ENCODE measurements at places on chromosomes 4 and X.

- H3K27ac ChIP-seq, result no peak overlapping the region
- H3K36me3 ChIP-seq, result no peaks in the 10 kb centered on the region
- no peaks in the 10 kb centered on the region for H3K27me3 ChIP-seq
Observed at GRCh38 chrX:43560247-43560946, 95.7 kb upstream of the MAOA start.

DNA sequence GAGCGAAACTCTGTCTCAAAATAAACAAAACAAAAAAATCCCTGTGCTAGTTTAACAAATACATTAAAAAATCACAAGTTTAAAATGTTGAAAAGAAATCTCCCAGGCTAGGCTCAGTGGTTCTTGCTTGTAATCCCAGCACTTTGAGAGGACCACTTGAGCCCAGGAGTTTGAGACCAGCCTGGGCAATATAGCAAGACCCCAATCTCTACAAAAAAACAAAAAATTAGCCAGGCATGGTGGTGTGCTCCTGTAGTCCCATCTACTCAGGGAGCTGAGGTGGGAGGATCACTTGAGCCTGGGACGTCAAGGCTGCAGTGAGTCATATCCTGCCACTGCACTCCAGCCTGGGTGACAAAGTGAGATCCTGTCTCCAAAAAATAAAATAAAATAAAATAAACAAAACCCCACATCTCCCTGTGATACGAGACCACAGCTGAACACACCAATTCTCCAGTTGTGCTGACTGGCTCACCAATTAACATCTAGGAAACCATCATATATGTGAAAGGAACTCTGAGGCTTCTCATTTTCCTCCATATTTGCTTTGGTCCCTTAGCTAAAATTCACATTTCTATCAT is 7.3 kb downstream of the RPS4X start:
- no peak for DNase-seq
- H3K4me1 ChIP-seq, result peaks cover 20% of the 10 kb centered on the region
- no peaks in the 10 kb centered on the region for H3K27me3 ChIP-seq
- H3K4me3 ChIP-seq, result no peak overlapping the region
- peaks cover 63% of the 10 kb centered on the region for H3K36me3 ChIP-seq
- H3K27ac ChIP-seq, result peak overlapping the region; percentile 46

- no peak for DNase-seq
- no peak overlapping the region for H3K27ac ChIP-seq
- no peaks in the 10 kb centered on the region for H3K4me1 ChIP-seq
- no peak overlapping the region for H3K4me3 ChIP-seq
- no peaks in the 10 kb centered on the region for H3K27me3 ChIP-seq
Observed at GRCh38 chr4:19285146-19285545, 966.6 kb upstream of the SLIT2 start.

GRCh38 chr4:53654300-53654758 is 63.0 kb upstream of the LNX1 start:
- no peak overlapping the region for H3K4me3 ChIP-seq
- no peak for DNase-seq
- no peaks in the 10 kb centered on the region for H3K27me3 ChIP-seq
- H3K27ac ChIP-seq, result no peak overlapping the region
- no peaks in the 10 kb centered on the region for H3K4me1 ChIP-seq
- no peaks in the 10 kb centered on the region for H3K36me3 ChIP-seq

- no peak overlapping the region for H3K4me3 ChIP-seq
- no peaks in the 10 kb centered on the region for H3K4me1 ChIP-seq
Observed at GRCh38 chr4:120156120-120156718, 89.6 kb upstream of the MAD2L1 start.

- peaks cover 65% of the 10 kb centered on the region for H3K36me3 ChIP-seq
- no peaks in the 10 kb centered on the region for H3K27me3 ChIP-seq
- peak within 1 kb of the TSS; percentile 72 for H3K27ac ChIP-seq
- H3K4me3 ChIP-seq, result no peak within 1 kb of the TSS
Observed at GRCh38 chrX:71301195-71301924, at the start of gene ITGB1BP2. Gene ITGB1BP2 (plus strand): TSS chrX:71301750. CDS start chrX:71301807, 57 bp downstream.

DNA sequence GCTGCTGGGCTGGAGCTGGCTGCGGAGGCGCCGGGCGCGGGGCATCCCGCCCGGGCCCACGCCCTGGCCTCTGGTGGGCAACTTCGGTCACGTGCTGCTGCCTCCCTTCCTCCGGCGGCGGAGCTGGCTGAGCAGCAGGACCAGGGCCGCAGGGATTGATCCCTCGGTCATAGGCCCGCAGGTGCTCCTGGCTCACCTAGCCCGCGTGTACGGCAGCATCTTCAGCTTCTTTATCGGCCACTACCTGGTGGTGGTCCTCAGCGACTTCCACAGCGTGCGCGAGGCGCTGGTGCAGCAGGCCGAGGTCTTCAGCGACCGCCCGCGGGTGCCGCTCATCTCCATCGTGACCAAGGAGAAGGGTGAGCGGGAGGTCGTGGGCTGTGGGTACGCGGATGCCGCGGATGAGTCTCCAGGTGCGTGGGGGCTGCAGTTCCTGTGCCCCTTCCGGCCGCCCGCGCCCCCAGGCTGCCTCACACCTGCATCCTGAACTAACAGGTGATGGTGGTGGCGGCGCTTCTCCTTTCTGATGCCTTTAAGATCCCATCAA is 499 bp downstream of the CYP2U1 start:
- DNase-seq, result no peak
- peak overlapping the region; percentile 82 for H3K27ac ChIP-seq
- no peaks in the 10 kb centered on the region for H3K36me3 ChIP-seq
- peak overlapping the region; percentile 82 for H3K4me3 ChIP-seq
- H3K4me1 ChIP-seq, result peaks cover 43% of the 10 kb centered on the region
- H3K27me3 ChIP-seq, result no peaks in the 10 kb centered on the region

DNA sequence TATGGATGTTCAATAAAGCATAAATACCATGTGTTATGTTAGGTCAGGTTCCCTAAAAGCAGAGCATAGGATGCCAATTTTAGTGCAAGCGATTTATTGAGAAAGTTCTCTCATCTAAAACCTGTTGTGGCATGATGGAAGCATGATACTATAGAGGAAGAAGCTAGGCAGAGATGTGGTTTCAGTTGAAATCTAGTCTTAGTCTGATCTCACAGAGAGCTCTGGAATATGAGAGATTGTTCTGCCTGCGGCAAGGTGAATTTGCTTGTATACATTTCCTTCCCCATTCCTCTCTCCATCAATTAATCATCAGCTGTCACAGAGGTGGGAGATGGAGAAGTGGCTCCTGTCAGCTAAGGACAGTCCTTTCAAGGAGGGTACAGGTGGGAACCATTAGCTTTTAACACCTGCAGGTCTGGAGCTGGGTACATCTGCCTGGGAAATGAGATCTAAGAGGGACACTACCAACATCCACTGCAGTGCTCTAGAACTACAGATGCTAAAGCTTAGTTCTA is 252.4 kb downstream of the CFAP299 start:
- peaks cover 4% of the 10 kb centered on the region for H3K4me1 ChIP-seq
- peaks cover 3% of the 10 kb centered on the region for H3K36me3 ChIP-seq
- no peaks in the 10 kb centered on the region for H3K27me3 ChIP-seq
- H3K27ac ChIP-seq, result peak overlapping the region; percentile 33
- DNase-seq, result no peak
- no peak overlapping the region for H3K4me3 ChIP-seq

DNA sequence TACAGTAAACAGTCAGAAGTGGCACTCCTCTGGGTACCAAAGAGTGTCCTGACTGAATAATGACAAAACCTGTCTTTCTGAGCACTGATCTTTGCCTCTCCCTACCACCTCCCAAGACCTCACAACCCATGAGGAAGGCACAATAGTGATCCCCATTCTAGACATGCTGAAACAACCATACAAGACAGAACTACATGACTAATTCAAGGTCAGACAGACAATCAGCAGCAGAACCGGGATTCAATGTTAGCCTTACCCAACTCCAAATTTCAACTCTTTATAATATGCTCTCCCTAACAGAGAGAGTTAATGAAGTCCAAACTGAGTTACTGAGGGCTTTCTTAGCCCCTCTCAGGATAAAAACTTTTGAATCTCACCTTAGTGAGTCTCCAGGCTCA is 71.0 kb downstream of the IRF2 start:
- DNase-seq, result no peak
- no peaks in the 10 kb centered on the region for H3K27me3 ChIP-seq
- H3K36me3 ChIP-seq, result peaks cover 14% of the 10 kb centered on the region
- H3K4me3 ChIP-seq, result no peak overlapping the region
- H3K27ac ChIP-seq, result peak overlapping the region; percentile 42

- H3K27me3 ChIP-seq, result peaks cover 6% of the 10 kb centered on the region
- H3K27ac ChIP-seq, result no peak within 1 kb of the TSS
- no peak for DNase-seq
- no peaks in the 10 kb centered on the region for H3K36me3 ChIP-seq
- H3K4me1 ChIP-seq, result no peaks in the 10 kb centered on the region
Observed at GRCh38 chr4:105551965-105552746, at the start of gene ARHGEF38. Gene ARHGEF38 (plus strand): TSS chr4:105552620. CDS start chr4:105552766, 146 bp downstream.
